ENCODE measurements at places on chromosomes 4 and X.

DNA sequence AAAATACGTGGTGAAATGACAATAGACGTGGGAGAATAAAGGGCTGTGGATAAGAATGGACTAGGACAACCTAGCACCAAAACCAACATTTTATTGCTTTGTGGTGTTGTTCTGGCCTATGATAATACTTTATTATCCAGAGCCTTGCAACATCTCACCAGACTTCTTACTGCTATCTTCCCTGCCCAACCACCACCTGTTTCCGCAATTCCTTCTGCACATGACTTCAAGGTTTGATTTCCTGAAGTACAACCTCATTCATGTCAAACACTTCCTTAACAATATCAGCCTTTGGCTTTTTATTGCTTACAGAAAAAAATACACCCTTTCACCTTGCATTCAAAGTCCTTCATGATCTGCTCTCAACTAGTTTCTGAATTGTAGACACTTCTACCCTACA, 84.8 kb downstream of the RTL3 start:
- no peak for DNase-seq

DNA sequence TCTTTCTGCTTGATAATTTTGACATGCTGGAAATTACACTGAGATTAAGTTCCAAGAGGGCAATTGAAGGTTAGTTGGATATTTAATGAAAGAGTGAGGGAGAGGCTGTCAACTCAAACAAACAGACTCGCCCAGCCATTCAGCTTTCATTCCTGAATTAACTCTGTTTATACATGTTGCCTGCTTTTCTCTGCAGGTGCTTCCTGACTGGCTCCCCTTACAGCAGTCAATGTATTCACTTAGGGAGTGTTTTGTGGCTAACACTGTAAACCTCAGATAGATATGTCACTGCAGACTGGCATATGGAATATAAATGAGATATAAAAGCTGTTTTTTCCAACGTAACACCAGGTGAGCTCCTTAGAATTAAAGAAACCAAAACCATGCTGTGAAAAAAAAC, 28.7 kb downstream of the TMPRSS11A start:
- DNase-seq: no peak

GRCh38 chr4:168868044-168868781, 141.8 kb downstream of the CBR4 start:
- DNase-seq: no peak

DNA sequence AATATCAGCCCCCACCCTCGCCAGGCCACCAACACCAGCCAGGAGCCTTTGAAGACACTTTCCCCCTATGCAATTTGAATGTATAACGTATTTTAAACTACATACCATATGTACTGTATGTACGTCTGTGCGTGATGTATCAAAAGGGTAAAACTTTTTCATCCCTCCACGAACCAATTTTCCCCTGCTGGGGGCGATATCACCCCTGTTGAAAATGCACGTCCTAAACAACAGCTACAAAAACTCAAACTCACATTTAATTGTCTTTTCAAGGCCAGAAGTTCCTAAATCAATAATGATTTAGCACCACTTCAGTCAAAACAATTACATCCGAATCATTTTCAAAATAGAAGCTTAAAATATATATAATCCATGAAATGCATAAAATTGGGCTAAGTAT, 1.4 kb downstream of the VEGFD start:
- no peak for DNase-seq

DNA sequence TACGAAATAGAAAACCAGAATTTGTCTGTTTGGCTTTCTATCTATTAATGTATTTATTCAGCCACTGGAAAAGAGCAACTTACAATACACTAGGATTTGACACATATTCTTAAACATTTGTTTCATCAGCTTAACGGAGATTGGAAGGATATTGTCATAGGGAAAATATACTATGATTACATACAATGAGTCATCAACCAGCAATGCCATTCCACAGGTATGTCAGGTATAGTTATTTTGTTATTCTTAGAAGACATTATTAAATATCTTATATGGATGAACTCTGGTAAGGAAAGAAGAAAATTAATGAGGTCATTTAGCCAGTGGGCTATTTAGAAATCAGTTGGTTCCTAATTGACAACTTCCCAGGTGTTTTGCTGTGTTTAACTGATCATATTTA, 926.6 kb downstream of the STIM2 start:
- no peak for DNase-seq

- DNase-seq: no peak
Observed at GRCh38 chr4:1883583-1883982, 12.4 kb downstream of the NSD2 start.

DNA sequence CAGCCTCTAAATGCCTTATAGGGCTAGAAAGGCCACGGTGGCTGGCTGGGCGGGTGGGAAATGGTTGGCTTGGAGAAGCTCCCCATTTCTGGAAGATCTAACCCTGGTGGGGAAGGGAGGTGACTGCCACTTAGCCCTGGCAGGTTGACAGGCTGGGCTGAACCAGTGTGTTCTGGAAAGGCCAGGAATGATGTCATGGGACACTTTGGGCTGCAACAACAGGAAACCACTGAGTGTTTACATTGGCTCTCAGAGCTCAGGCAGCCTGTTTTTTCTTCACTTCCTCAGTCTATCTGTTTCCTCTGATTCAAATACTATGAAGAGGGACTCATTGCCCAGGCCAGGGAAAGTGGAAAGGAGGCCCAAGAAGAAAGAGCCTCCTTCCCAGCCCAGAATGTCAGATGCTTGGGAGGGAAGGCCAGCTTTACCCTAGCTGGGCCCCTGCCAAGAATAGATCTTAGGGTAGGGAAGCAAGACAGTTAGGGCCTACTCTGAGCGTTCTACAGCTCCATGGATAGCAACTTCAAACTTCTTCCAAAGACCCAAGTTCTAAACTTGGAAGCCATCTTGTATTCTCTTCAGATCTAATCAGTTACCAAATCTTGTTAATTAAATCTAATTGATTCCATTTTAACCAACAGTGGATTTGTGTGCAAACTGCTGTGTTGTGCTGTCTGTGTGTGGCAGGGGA, 65.8 kb upstream of the MSN start:
- no peak for DNase-seq

- no peak for DNase-seq
Observed at GRCh38 chr4:127788517-127788916, 6.4 kb downstream of the HSPA4L start.

DNA sequence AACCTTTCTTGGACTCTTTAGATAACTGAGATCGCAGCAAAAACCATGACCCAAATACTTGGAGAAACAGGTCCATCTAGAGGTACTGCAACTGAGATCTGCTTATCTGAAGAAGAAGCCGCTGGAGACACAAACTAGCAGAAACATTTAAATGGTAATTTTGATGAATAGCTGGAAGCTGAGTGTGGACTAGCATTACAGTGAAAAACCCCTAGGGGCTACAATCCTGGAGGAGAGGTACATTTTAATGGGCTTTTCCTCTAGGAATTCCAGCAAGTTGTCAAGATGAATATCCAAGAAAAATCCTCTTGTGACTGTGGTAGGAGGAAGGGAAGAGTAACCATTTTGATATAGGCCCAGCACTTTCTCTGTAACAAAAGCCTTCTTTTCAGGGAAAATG, 592.5 kb upstream of the GRIA3 start:
- no peak for DNase-seq

- no peak for DNase-seq
Observed at GRCh38 chr4:3630598-3631543, 98.6 kb upstream of the LRPAP1 start.

DNA sequence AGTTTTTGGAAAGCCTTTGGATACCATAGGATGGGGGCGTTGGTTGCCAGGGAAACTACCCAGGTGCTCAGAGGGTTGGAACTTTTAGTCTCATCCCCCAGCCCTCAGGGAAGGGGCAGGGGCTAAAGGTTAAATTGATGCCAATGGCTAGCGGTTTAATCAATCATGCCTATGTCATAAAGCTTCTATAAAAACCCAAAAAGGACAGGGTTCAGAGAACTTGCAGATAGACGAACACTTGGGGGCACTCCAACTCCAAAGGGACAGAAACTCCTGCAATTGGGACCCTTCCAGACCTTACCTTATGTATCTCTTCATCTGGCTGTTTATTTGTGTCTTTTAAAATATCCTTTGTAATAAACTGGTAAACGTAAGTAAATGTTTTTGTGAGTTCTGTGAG, 30.0 kb upstream of the GPR173 start:
- DNase-seq: no peak

DNA sequence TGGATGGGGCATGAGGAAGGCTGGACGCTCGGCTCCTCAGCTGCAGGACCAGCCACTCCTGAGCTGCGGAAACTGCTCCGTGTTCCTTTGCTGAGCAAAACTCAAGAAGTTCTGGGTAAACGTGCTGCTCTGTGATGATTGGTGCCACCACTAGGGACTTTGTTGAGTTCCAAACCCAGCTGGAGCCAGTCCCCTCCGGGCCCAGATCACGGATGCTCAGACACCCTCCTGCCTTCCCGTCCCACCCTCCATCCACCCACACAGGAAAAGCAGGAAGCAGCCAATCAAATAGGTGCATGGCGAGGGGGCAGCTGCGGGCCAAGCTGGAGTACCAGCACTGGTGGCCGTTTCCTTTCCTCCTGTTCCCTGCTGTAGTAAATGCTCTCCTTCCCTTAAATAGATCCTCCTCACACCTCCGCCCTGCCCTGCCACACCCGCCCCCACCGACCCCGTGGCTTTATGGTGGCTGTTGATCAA, 68.0 kb downstream of the ADRA2C start:
- DNase-seq: no peak

DNA sequence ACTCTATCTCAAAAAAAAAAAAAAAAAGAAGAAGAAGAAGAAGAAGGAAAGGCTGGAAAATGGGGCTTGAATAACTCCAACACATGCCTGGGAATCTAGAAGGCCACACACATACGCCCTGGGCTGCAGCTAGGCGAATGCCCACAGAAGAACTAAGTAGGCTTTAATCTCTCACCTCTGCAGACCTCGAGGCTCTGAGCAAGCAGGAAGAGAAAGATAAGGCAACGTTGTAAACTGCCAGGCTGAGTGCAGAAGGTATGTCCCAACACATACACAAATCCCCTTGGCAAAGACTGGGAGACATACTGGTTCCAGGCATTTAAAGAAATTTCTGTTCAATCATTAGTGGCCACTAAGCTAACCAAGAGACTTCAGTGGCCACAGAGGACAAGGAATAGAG, 18.4 kb downstream of the SLC38A5 start:
- no peak for DNase-seq

- DNase-seq: no peak
Observed at GRCh38 chr4:102399021-102399420, 53.7 kb upstream of the SLC39A8 start.

DNA sequence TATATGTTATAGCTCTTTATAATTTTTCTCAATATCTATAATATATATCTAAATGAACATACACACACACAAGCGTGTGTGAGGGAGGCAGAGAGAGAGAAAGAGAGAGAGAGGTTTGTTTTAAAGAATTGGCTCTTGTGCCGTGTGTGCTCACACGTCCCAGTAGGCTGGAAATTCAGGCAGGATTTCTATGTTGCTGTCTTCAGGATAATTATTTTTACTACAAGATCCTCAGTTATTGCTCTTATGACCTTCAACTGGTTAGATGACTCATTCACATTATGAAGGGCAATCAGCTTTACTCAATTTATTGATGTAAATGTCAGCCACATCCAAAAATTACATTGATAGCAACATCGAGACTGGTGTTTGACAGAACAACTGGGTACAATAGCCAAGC, 1520.7 kb upstream of the PCDH7 start:
- DNase-seq: no peak

DNA sequence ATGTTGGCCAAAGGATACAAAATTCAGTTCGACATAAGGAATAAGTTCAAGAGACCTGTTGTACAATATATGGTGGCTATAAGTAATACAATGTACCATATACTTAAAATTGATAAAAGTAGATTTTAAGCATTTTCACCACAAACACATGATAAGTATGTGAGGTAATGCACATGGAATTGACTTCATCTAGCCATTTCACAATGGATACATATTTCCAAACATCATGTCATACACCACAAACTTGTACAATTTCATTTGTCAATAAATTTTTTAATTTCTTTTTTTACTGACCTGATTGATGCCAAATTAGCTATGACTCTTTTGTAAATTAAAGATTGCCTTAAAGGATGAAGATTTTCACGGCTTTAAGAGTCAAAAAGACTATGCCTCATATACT, 103.1 kb upstream of the VCX2 start:
- no peak for DNase-seq

GRCh38 chr4:121977251-121978171, 25.7 kb upstream of the TRPC3 start:
- DNase-seq: no peak

DNA sequence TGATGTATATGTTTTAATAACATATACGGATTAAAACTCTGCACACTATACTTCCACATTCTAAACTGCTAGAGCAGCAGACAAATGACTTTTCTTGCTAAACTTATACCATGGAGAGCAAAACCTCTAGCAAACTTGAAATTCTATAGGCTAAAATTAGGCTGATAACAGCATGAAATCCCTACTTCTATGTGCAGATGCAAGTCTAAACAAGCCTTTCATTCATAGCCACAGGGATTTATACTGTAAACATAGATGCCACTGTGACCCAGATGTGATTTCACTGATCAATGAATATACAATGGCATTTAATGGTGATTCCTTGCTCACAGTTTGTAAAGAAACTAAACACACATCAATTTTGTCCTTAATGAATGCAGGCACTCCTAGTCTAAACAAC, 151.0 kb downstream of the ANTXR2 start:
- no peak for DNase-seq

GRCh38 chr4:53485658-53486040, 105.6 kb downstream of the LNX1 start:
- DNase-seq: no peak

GRCh38 chr4:169185133-169185956, 85.4 kb downstream of the SH3RF1 start:
- DNase-seq: no peak

GRCh38 chr4:79074040-79074439, 134.8 kb upstream of the PAQR3 start:
- no peak for DNase-seq

GRCh38 chr4:151250706-151251105, 26.3 kb upstream of the PRSS48 start:
- no peak for DNase-seq

DNA sequence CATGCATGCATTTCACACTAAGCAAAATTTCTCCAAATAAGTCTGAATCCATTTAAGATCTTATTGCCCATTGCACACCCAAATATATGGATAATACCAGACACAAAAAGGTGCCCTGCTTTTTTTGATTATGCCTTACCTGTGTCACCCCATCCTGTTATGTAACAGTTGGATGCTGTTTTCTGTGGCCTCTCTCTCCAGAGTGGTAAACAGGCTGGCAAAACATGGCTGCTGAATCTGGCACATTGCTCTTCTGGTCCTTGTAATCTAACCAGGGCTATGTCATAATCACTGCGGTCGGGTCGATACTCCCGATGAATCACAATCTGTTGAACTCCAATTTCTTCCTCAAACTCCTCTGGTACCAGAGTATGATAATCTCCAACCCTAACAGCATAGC, 70.1 kb downstream of the PRSS12 start:
- DNase-seq: no peak

DNA sequence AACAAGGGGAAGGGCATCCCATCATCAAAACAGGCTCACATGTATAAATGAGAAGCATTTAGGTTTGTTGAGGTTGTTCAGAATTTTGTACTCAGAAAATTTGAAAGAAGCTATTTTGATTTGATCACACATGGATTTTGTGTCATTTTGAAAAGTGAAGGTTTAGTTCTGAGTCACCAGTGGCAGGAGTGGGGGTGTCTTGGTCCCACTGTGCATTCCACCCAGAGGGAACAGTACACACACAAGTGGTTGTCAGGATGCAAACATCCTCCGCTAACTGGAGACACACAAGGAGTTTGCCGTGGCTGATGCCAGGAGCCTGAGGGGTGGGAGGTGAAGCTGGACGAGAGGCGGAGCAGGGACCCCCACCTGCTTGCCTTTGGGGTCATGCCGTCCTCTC, 198.2 kb upstream of the PSAPL1 start:
- no peak for DNase-seq
